NCI-H1930 (cell line): ENCODE measurements at places on chromosomes 2 and 18.

DNA sequence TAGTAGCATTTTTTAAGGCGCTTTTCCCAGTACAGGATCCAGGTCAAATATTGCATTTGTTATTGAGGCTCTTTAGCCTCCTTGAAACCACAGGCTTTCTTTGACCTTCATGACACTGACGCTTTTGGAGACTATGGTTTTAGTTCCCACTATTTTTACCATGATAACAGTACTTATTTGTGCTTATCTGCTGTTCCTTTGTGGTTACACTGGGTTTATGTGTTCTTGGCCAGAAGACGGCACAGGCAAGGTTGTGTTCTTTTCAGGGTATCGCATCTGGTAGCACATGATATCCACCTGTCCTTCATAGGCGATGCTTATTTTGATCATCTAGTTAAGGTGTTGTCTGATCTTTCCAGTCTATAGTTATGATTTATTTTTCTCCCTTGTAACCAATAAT lies 16.8 kb upstream of the MBOAT2 start:
- DNase-seq, result no peak

- DNase-seq, result no peak
Measured at GRCh38 chr2:2866459-2866858, 511.2 kb downstream of the EIPR1 start.

- DNase-seq, result no peak
Measured at GRCh38 chr2:119136093-119136492, 22.5 kb downstream of the C1QL2 start.

- no peak for DNase-seq
Measured at GRCh38 chr2:41911033-41911432, 136.8 kb upstream of the PKDCC start.

DNA sequence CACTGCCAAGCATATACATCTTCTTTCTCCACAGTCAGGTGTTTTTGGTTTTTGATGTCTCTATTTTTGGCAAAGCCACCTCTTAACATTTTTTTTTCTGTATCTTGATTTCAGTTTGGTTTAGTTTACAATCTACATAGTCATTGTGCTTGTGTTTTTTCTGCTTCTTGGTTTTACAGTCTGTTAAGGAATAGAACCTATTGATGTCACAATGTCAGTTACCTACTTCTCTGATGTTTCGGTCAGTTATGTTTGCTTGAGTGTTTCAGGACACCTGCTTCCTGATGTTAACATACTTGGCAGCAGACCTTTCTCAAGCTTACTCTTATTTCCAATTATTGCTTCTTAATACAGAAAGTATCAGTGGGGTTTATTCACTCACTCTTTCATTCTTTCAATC lies 253.3 kb downstream of the SPAG16 start:
- DNase-seq, result no peak

- DNase-seq, result no peak
Measured at GRCh38 chr2:60882971-60883753, 1.8 kb downstream of the REL start.

- DNase-seq, result no peak
Measured at GRCh38 chr2:97691166-97691565, 21.7 kb downstream of the C2orf92 start.

DNA sequence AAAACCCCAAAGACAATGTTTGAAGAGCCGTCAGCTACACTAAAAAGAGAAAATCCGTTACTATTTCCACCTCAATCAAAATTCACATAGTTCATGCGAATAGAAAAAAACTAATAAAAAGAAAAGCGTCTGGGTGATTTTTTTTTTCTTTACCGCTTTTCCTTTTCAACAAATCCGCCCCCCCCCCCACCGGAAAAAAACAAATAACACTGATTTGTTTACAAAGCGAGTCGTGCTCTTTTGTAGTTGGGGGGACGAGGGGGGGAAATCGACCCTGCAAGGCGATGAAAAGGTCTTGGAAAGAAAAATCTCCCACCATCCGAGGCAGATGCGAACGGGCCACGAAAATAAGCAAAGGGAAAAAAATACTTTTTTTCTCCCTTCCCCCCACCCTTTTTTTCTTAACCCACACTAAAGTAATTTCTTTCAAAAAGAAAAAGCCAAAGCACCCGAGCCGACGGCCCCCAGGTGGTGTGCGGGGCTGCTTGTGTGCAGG lies 638 bp downstream of the ZNF521 start:
- no peak for DNase-seq
